Transverse colon (tissue), 4 donors: ENCODE measurements at places on chromosomes 16 and 17. TPM values are rescaled to one million over a fixed set of nuclear protein-coding genes. Genes with fewer than 3 reads are reported as not detected.

Gene FBXW10
- total RNA-seq, result not detected

Gene TEX19
- total RNA-seq, result not detected

Gene CDH16
- 1.8 TPM for total RNA-seq

Gene PRSS21
- total RNA-seq, result 1.6 TPM

Gene POLDIP2
- total RNA-seq, result 67.0 TPM

Gene KRTAP4-11
- total RNA-seq, result not detected

Gene NAT9
- 33.3 TPM for total RNA-seq

Gene GDPD1
- total RNA-seq, result 22.1 TPM

Gene RNF227
- 0.75 TPM for total RNA-seq

Gene NMRAL1
- 59.9 TPM for total RNA-seq
